Right cardiac atrium (tissue), 5 donors: ENCODE measurements at places on chromosomes 12 and 14. TPM values are rescaled to one million over a fixed set of nuclear protein-coding genes. Genes with fewer than 3 reads are reported as not detected.

MYBPC1 gene
- polyA plus RNA-seq, result 15.7 TPM

CCDC38 gene
- polyA plus RNA-seq, result 0.05 TPM

HVCN1 gene
- 18.2 TPM for polyA plus RNA-seq

RBM23 gene
- 26.0 TPM for polyA plus RNA-seq

KRT2 gene
- not detected for polyA plus RNA-seq

BDKRB2 gene
- polyA plus RNA-seq, result 0.57 TPM

PIWIL1 gene
- not detected for polyA plus RNA-seq

HCAR1 gene
- polyA plus RNA-seq, result 0.20 TPM

ADIPOR2 gene
- polyA plus RNA-seq, result 28.1 TPM

TMEM233 gene
- polyA plus RNA-seq, result 0.52 TPM

ARHGAP9 gene
- 3.0 TPM for polyA plus RNA-seq

AQP5 gene
- 6.7 TPM for polyA plus RNA-seq

PLEKHD1 gene
- 0.07 TPM for polyA plus RNA-seq

ACOT6 gene
- polyA plus RNA-seq, result not detected

CTSG gene
- polyA plus RNA-seq, result not detected

WNT5B gene
- polyA plus RNA-seq, result 1.7 TPM

CCDC184 gene
- 0.57 TPM for polyA plus RNA-seq

GPHN gene
- polyA plus RNA-seq, result 16.0 TPM

GPR132 gene
- polyA plus RNA-seq, result 0.32 TPM

TUNAR gene
- polyA plus RNA-seq, result not detected

TDRD9 gene
- polyA plus RNA-seq, result 10.7 TPM

IFNG-AS1 gene
- 0.79 TPM for polyA plus RNA-seq

MFAP5 gene
- 49.4 TPM for polyA plus RNA-seq

CCDC85C gene
- polyA plus RNA-seq, result 31.5 TPM

NOXRED1 gene
- 0.09 TPM for polyA plus RNA-seq

CCNT1 gene
- 3.9 TPM for polyA plus RNA-seq

WBP11 gene
- polyA plus RNA-seq, result 19.3 TPM

FOXM1 gene
- 0.20 TPM for polyA plus RNA-seq

AQP2 gene
- polyA plus RNA-seq, result 0.77 TPM

C12orf43 gene
- polyA plus RNA-seq, result 7.5 TPM

TBX3 gene
- polyA plus RNA-seq, result 13.9 TPM

C3AR1 gene
- 2.4 TPM for polyA plus RNA-seq

CLEC7A gene
- polyA plus RNA-seq, result 2.4 TPM

KCNH5 gene
- not detected for polyA plus RNA-seq

APAF1 gene
- polyA plus RNA-seq, result 2.9 TPM

NRL gene
- polyA plus RNA-seq, result 2.6 TPM

ARHGEF25 gene
- polyA plus RNA-seq, result 21.3 TPM

MANSC1 gene
- 8.1 TPM for polyA plus RNA-seq

RNASE4 gene
- polyA plus RNA-seq, result 31.3 TPM

P2RX2 gene
- not detected for polyA plus RNA-seq

CARMIL3 gene
- 0.18 TPM for polyA plus RNA-seq

GPR162 gene
- polyA plus RNA-seq, result 6.8 TPM

SELPLG gene
- polyA plus RNA-seq, result 1.9 TPM
